ENCODE measurements at places on chromosomes 13 and 19.

GRCh38 chr19:36028313-36029041, 4.2 kb downstream of the CLIP3 start:
- H3K4me3 ChIP-seq: no peak overlapping the region
- DNase-seq: peak; percentile 85
- H3K27ac ChIP-seq: no peak overlapping the region
- no peaks in the 10 kb centered on the region for H3K4me1 ChIP-seq

DNA sequence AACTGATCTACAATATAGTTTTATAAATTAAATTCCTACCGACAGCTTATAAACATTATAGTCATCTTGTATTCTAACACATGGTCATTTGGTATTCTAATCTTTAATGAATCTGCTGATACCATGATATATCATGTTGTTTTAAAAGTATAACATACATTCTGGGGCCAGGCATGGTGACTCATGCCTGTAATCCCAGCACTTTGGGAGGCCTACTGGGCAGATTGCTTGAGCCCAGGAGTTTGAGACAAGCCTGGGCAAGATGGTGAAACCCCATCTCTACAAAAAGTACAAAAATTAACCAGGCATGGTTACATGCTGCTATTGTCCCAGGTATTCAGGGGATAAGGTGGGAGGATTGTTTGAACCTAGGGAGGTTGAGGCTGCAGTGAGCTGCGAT, 3.1 kb downstream of the ZNF383 start:
- no peak for DNase-seq
- H3K27ac ChIP-seq: no peak overlapping the region
- no peaks in the 10 kb centered on the region for H3K27me3 ChIP-seq

DNA sequence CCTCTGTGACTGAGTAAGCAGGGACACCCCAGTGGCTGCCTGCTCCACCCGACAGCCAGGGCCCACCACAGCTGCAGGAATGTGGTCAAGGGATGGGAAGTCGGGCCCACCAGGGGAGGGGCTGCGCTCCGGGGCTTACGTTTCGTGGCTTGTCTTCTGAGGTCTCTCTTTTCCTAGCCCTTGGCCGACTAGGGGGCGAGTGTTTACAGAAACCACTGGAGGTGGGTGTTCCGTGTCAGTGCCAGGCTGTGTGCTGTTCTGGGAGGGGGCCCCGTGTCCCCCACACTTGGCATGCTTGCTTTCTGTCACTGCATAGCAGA, 4.5 kb downstream of the ADAT3 start:
- peaks cover 19% of the 10 kb centered on the region for H3K36me3 ChIP-seq
- no peaks in the 10 kb centered on the region for H3K27me3 ChIP-seq
- H3K4me3 ChIP-seq: no peak overlapping the region
- no peak overlapping the region for H3K27ac ChIP-seq
- H3K4me1 ChIP-seq: peaks cover 25% of the 10 kb centered on the region

DNA sequence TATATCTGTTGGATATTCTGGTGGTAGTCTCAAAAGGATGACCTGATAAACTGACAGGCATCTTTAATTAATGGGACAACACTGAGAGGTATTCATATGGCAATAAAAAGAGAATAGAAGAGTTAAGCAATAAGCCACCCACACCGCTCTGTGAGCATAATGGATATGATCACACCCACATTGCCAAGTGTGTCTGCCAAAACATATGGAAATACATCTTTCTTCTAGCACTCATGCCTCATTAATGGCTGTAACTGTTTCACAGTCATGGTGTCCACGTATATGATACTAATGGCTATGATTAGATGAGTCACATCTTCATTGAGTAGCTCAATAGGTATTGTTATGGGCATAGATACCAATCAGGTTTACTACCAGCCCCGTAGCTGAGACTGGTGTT, 13.1 kb downstream of the IGFL3 start:
- H3K4me1 ChIP-seq: no peaks in the 10 kb centered on the region
- no peak overlapping the region for H3K27ac ChIP-seq
- H3K27me3 ChIP-seq: peaks cover 10% of the 10 kb centered on the region
- H3K36me3 ChIP-seq: no peaks in the 10 kb centered on the region
- no peak for DNase-seq

GRCh38 chr19:14446336-14447036, 13.4 kb downstream of the PKN1 start:
- no peaks in the 10 kb centered on the region for H3K27me3 ChIP-seq
- H3K4me1 ChIP-seq: no peaks in the 10 kb centered on the region
- H3K36me3 ChIP-seq: no peaks in the 10 kb centered on the region
- DNase-seq: no peak
- H3K27ac ChIP-seq: no peak overlapping the region

DNA sequence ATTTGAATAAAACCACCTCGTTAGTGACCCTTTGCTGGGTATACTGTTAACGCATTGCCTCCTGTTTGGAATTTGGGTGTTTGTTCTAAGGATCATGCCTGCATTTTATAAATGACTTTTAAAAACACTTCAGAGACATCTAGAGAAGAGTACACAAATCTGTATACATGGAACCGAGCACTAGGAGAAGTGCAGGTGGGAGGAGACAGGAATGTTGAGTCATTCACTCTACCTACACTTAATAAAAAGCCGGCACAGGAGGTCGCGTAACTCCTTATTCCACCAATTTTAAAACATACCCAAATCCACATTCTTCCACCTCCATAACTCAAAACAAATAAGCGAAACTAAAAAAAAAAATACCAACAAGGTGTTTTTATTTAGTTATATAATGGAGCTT, 48.6 kb downstream of the FGF9 start:
- no peak overlapping the region for H3K4me3 ChIP-seq
- no peaks in the 10 kb centered on the region for H3K36me3 ChIP-seq
- DNase-seq: no peak
- no peaks in the 10 kb centered on the region for H3K4me1 ChIP-seq
- no peak overlapping the region for H3K27ac ChIP-seq

GRCh38 chr13:101262306-101262705, 154.0 kb downstream of the NALCN start:
- no peak for DNase-seq
- H3K4me3 ChIP-seq: no peak overlapping the region
- H3K4me1 ChIP-seq: no peaks in the 10 kb centered on the region
- H3K36me3 ChIP-seq: no peaks in the 10 kb centered on the region
- no peaks in the 10 kb centered on the region for H3K27me3 ChIP-seq

DNA sequence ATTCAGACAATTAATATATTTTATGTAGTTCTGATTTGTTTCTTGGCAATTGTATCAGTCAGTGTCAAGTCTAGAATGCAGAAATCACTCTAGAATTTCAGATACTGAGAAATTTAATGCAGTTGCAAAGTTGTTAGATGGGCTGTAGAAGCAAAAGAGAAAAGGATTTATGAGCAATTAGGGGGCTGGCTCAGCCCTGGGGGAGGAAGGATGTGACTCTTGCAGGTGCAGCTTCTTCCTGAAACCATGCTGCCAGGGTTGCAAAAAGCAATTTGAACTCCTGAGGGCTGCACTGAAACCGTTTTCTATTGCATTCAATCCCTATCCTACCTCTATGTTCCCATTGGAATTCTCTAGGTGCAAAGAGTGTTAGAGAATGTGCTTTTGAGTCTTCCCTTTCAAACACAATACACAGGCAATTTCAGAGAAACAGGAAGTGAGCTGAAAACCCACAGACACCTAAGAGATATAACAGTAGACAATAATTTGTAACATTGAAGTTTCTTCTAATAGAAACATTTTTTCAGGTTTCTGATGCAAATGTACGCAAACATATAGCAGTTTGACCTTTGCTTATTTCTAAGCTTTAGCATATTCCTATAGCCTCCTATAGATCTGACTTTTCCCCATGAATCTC, 814.7 kb upstream of the ATXN8OS start:
- H3K27me3 ChIP-seq: no peaks in the 10 kb centered on the region
- H3K36me3 ChIP-seq: no peaks in the 10 kb centered on the region
- H3K27ac ChIP-seq: no peak overlapping the region
- H3K4me3 ChIP-seq: no peak overlapping the region
- no peaks in the 10 kb centered on the region for H3K4me1 ChIP-seq
- DNase-seq: no peak

- H3K4me3 ChIP-seq: no peak overlapping the region
- no peak overlapping the region for H3K27ac ChIP-seq
- H3K36me3 ChIP-seq: no peaks in the 10 kb centered on the region
- DNase-seq: no peak
- H3K4me1 ChIP-seq: peaks cover 7% of the 10 kb centered on the region
These were observed 3.8 kb upstream of the CCDC124 start for GRCh38 chr19:17929056-17929455.

DNA sequence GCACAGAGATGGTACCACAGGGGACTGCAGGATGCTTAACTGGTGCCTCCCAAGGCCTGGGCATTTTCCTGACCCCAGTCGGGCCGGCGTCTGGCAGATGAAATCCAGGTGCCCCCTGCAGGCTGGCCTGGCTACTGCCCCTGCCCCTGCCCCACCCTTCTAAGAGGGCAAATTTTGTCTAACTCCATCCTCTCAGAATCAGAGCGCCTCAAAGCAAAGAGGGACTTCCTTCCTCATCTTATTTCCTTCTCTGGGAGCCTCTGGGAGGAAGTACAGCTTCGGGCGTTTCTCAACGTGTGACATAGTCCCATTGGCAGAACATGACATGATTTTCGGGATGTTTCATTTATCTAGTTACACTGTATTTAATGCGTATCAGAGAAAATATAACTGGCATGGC, 2.7 kb downstream of the PRKACA start:
- peaks cover 58% of the 10 kb centered on the region for H3K4me1 ChIP-seq
- no peaks in the 10 kb centered on the region for H3K36me3 ChIP-seq
- no peak overlapping the region for H3K4me3 ChIP-seq
- no peaks in the 10 kb centered on the region for H3K27me3 ChIP-seq
- DNase-seq: peak; percentile 68

DNA sequence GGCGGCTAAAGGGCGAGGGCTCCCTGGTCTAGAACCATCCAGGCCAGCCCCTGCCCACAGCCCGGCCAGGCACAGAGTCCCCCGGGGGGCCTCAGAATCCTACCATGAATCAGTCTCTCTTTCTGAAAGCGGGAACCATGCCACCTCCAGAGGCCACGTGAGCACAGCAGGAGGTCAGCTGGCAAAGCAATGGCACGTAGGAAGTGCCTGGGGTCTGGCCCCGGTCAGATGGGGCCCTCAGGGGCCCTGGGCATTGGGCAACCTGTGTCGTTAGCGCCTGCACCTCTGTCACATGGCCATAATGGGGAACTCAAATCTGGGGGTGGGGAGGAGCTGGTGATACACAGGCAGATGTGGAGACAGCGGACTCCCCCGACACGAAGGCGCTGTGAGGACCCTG, 8.8 kb downstream of the MFSD12 start:
- no peaks in the 10 kb centered on the region for H3K27me3 ChIP-seq
- H3K4me1 ChIP-seq: peaks cover 8% of the 10 kb centered on the region
- H3K4me3 ChIP-seq: no peak overlapping the region
- H3K27ac ChIP-seq: no peak overlapping the region
- H3K36me3 ChIP-seq: peaks cover 8% of the 10 kb centered on the region

GRCh38 chr19:14089662-14090508, 666 bp downstream of the SAMD1 start:
- peak overlapping the region; percentile 94 for H3K27ac ChIP-seq
- no peaks in the 10 kb centered on the region for H3K27me3 ChIP-seq
- no peaks in the 10 kb centered on the region for H3K4me1 ChIP-seq
- H3K36me3 ChIP-seq: peaks cover 12% of the 10 kb centered on the region
- peak; percentile 56 for DNase-seq
- H3K4me3 ChIP-seq: no peak overlapping the region

GRCh38 chr13:112453874-112454647, 77.9 kb downstream of the SPACA7 start:
- peak; percentile 27 for DNase-seq
- H3K4me1 ChIP-seq: no peaks in the 10 kb centered on the region
- H3K36me3 ChIP-seq: no peaks in the 10 kb centered on the region
- no peak overlapping the region for H3K27ac ChIP-seq
- H3K4me3 ChIP-seq: no peak overlapping the region
